Activated CD4-positive, alpha-beta T cell treated with anti-CD3 and anti-CD28 coated beads, Interleukin-10, Interleukin-2, amounts not matched to agents 100 ng/mL and 50 ng/mL, durations not matched to agents 16 hours and 8 hours (primary cell): ENCODE measurements at places on chromosomes 7 and 10.

DNA sequence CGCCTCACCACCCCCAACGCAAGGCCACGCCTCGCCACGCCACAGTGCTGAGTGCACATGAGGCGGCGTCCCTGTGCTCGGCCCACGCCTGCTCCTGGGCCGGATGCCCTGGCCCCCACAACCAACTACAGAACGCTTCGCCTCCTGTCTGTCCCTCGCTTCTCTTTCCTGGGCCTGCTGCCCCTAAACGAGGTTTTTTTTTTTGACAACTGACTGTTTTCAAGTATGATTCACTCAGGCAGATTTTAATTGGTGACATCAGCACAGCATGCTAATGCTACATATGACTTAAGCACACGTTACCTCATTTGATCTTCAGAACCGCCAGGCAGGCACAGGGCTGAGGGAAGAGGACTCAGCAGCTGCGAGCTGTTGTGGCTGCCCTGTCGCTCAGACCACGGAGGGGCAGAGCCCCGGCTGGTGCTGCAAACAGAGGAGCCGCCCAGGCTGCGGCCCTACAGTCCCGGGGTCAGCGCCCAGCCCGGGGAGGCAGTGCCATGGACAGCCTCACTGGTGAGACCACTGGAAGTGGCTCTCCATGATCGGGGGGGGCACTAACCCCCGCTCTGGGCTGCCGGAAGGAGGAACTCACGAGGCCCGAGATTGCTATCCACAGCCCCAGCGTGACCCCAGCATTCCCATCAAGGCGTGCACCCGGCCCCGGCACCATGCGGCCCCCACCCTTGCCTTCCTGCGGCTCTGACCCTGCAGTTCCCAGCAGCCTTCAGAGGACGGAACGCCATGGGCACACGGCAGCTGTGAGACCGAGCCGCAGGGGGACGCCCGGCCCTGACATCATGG lies 212.8 kb downstream of the MAD1L1 start:
- peak; percentile 12 for DNase-seq

DNA sequence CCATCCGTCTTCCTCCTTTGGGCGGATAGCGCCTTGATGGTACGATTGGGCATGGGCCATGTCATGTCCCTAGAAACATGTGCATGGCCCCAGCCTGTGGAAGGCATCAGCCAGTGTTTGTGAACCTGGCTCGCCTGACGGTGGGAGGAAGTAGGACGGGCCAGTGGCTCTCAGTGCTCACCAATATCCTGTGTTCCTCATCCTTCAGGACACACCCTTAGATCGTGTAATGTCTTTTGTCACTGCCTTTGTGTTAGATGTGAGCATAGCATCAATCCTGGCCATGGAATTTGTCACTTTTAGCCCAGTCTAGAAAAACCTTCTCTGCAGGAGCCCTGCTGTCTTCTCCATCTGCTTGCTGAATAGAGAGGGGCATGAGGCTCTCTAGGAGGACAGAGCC lies 77.6 kb downstream of the PFKFB3 start:
- DNase-seq, result no peak

- DNase-seq, result no peak
These were observed 15.5 kb downstream of the CREB3L2 start for GRCh38 chr7:137986252-137987017.

DNA sequence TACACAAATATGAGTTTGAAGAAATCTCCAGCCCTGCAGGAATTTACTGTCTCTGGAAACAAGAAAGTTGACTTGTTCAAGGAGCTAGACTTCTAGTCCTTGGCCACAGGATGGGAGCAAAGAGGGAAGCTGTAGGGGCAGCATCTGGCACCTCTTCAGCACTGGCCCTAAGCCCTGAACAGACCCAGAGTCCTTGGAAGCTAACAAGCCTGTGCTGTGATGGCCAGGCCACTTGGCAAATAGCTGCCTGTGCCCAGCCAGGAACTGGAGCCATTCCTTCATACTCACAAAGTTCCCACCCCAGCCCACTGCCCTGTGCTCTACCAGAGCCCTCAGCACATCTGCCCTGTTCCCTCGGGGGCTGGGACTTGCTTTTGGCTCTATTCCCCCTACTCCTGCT lies 9.4 kb upstream of the COL13A1 start:
- no peak for DNase-seq

- no peak for DNase-seq
These were observed 208.2 kb downstream of the FAM107B start for GRCh38 chr10:14566498-14566897.

- DNase-seq, result no peak
These were observed 125.3 kb upstream of the RSU1 start for GRCh38 chr10:16942381-16943078.

- DNase-seq, result peak; percentile 22
These were observed 285.1 kb downstream of the CCSER2 start for GRCh38 chr10:84613336-84614021.

DNA sequence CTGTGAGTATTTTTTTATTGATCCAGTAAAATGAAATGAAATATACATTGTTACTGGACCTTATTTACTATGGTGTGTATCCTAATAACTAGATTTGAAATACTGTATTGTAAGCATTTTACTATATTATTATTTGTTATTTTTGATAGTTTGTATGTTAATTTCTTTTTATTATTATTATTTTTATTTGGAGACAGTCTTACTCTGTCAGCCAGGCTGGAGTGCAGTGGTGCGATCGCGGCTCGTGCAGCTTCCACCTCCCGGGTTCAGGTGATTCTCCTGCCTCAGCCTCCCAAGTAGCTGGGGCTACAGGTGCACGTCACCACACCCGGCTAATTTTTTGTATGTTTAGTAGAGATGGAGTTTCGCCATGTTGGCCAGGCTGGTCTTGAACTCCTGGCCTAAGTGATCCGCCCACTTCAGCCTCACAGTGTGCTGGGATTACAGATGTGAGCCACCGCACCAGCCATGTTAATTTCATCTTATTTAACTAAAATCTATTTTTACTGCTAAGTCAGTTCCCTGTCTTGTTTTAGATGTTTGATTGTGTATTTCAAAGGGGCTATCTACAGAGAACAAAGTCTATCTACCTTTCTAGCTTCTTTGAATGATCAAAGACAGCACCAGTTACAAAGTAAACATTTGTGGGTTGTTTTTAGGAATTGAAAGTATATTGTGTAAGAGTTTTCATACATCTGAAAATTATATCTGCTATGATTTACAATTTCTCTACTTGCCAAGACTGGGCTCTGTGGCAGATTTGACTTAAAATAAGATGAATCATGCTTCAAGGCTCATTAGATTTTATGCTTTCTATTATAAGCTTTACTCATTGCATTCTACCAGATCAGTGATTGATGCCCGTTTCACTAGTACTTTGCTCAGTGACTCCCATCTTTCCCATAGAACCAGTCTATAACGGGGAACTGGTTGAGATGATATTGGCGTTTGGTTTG lies 41.6 kb downstream of the CDC123 start:
- no peak for DNase-seq

- no peak for DNase-seq
These were observed 150.7 kb upstream of the SHH start for GRCh38 chr7:155962968-155963300.

DNA sequence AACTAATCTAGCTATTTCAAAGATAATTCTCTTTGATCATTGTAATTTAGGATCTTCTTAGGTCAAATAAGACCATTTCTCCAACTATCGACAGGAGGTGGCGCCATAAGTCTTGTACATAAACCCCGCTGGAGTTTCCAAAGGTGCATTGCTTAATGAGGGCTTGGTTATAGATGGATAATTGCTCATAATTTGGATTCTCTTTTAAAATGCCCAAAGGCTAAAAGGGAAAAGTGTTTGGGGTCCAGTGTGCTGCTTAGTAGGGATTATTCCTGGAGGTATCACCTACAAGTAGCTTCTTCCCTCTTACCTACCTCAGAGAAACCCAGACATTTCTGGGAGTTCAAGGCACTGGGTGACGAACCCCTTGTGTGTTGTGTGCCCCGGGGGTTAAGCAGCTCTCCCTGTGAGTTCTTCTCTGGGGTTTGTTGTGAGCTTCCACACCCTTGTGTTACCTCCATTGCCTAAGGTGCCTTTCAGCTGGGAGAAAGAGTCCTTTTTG lies 75.2 kb downstream of the PAXIP1 start:
- DNase-seq, result peak; percentile 81
